ENCODE measurements at places on chromosomes 7 and 10. TPM values are rescaled to one million over a fixed set of nuclear protein-coding genes. Genes with fewer than 3 reads are reported as not detected.

ARHGEF5 gene
- total RNA-seq, result 11.8 TPM

ASIC3 gene
- 2.6 TPM for total RNA-seq

TMEM209 gene
- 8.0 TPM for total RNA-seq

JAKMIP3 gene
- total RNA-seq, result 1.6 TPM

AASS gene
- 27.4 TPM for total RNA-seq

LRRD1 gene
- total RNA-seq, result not detected

USP6NL gene
- total RNA-seq, result 13.1 TPM

SRGN gene
- 90.7 TPM for total RNA-seq

TMEM270 gene
- not detected for total RNA-seq

ABCB4 gene
- 0.66 TPM for total RNA-seq

PKD2L1 gene
- not detected for total RNA-seq

LARP4B gene
- total RNA-seq, result 35.6 TPM

OR2A14 gene
- total RNA-seq, result not detected

- DNase-seq, result no peak
These were observed 76.0 kb downstream of the CARD11 start for GRCh38 chr7:2967705-2968104.

DNA sequence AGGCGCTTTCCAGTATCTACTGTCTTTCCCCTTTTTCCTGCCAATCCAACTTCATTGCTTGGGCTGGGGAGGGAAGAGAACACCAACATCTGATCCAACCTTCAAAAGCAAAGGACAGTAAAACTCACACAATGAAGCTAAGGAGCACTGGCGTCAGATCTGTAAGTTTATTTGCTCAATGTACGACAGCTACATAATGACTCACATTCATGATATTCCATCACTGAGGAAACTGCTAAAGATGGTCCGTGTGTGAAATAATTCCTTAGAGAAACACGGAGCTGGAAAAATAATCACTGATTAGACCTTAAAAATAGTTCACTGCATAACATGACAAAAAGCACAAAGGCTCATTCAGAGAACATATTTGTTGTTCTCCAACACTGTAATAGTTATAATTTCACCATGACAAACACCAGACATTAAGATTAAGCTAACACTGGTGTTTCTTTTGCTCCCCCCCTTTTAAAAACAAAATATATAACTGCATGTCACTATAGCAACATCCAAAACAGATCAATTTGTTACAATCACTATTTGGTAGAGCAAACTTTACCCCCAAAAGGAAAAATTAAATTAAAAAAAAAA is 24.3 kb downstream of the HSPB1 start:
- no peak for DNase-seq

DNA sequence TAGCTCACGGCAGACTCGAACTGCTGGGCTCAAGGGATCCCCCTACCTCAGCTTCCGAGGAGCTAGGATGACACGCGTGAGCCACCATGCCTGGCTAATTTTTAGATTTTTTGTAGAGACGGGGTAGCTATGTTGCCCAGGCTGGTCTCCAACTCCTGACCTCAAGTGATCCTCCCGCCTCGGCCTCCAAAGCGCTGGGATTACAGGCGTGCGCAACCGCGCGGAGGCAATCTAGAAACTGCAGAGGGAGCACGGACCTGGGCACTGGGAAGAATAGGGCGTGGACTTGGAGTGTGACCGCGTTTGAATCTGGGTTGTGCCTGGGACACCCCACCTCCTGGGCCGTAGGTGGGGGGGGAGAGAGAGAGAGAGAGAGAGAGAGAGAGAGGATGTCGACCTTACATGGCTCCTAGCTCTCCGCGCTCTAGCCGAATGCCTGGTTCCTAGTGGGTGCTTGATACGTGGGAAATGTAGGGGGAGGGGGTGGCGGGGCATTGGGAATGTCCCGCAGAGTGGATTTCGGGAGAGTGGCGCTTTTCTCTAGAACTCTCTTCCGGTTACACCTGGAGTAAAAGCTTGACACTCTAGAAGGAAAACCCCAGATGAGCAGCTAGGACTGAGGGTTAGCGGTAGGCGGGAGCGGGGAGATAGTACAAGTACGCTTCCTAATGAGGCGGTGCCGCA is 1.2 kb upstream of the MAP3K8 start:
- no peak for DNase-seq

DNA sequence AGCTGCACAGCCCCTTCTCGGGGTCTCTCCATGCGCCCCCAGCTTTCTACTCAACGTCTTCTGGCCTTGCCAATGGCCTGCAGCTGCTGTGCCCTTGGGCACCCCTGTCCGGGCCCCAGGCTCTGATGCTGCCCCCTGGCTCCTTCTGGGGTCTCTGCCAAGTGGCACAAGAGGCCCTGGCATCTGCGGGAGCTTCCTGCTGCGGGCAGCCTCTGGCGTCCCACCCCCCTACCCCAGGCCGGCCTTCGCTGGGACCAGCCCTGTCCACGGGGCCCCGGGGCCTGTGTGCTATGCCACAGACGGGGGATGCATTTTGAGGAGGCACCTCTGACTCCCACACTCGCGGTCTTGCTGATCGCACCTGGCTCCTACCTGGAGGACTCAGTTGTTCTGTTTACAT is 2.3 kb downstream of the VENTX start:
- no peak for DNase-seq

GRCh38 chr7:157952841-157953645 is 616.2 kb downstream of the DNAJB6 start:
- no peak for DNase-seq

DNA sequence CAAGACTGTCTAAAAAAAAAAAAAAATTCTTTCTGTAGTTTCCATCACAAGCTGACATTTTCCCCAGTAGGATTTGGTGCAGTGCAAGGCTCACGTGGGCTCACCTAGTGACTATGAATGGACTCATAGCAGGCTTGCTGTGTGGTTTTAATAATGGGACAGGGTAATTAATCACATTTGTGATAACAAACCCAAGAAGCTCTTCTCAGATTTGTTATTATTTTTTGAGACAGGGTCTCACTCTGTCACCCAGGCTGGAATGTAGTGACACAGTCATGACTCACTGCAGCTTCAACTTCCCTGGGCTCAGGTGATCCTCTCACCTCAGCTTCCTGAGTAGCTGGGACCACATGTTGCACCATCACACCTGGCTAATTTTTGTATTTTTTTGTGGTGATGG is 40.0 kb downstream of the NACAD start:
- DNase-seq, result no peak

- no peak for DNase-seq
These were observed 262.6 kb upstream of the CXCL12 start for GRCh38 chr10:44647473-44647872.

DNA sequence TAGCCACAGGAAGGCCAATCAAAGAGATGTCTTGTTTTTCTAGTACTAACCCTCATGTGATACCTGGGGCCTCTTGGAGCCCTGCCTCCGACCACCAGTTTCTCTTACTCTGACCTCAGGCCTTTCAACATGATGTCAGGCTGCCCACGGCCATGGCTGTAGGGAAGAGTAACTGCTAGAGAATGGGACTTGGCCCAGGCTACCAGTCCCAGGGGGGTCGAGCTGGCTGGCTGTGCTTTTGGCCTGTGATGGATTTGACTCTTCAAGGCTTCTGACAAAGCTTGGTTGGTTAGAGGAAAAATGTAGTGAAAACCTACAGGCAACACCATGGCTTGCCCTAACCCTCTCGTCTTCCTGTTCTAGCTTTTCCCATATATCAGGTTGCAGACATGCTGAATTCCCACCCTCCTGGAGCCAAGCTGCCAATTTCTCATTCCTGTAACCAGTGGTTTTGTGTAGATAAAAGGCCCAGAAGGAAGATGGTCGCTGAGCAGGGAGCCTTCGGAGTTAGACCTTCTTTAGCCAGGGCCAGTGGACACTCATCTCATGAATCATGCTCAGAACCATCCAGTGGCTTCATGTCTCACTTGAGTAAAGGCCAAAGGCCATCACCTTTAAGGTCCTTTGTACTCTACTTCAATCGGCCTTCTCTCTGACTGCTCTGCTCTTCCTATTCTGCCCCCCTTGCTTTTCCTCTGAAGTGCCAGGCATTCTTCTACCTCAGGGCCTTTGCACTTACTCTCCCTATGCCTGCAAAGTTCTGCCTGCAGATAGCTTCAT is 19.7 kb downstream of the SUFU start:
- no peak for DNase-seq

GRCh38 chr7:2993868-2994267 is 49.8 kb downstream of the CARD11 start:
- no peak for DNase-seq

GRCh38 chr7:81482600-81483186 is 287.2 kb downstream of the HGF start:
- DNase-seq, result no peak

DNA sequence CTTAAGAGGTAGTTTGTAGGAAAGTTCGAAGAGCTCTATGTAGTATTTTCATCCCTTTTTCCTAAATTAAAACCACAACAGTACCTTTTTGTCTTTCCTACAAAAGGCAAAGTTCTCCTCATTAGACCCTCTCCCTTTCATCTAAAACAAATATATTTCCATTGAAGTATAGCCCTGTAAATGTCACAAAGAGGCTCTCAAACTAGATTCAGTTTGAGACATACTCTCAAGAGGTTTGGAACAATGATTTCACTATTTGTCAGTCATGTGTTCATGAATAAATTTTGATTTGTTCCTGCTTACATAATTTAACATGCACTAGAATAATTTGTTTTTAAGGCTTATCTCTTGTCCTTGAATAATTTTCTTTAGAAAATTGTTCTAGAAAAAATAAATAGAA is 12.2 kb downstream of the TAS2R16 start:
- no peak for DNase-seq

- no peak for DNase-seq
These were observed 291.7 kb upstream of the HABP2 start for GRCh38 chr10:113261161-113261560.

- no peak for DNase-seq
These were observed 27.6 kb downstream of the EZH2 start for GRCh38 chr7:148856578-148856881.

DNA sequence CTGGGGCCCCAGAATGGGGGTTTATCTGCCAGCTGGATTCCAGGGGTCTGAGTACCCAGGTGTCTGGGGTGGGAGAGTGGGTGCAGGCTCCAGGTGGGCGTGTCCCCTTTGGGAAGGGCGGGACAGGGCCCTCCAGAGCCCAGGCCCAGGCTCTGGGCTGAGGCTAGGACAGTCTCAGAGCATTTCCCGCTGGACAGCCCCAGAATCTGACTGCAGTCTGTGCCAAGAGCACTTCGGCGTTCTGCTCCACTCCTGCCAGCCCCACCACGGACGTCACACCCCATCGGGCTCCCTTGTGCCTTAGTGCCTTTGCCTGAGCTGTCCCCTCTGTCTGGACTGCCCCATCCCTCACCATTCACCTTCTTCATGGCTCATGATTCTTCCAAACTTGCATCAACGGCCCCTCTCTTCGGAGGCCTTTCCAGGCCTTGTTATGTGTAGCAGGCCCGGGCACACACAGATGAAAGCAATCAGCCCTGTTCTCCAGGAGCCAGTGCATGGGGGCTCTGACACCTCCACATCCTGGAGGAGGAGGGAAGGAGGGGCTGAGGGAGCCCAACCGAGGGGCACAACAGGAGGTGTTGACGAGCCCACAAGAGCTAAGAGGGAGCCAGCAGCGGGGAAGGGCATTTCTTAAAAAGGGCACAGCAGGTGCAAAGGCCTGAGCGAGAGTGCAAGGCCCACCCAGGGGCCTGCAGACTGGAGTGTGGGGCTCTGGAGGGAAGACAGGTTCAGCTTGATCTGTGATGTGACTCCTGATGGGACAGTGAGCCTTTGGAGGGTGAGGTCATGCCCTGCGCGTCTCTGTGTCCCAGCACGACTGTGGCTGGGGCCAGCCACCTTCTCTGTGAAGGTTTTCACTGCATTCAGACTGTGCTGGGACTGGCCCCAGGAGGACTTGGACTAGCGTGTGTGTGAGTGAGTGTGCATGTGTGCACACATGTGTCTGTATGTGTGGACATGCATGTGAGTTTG is 41.7 kb downstream of the GTF2IRD1 start:
- DNase-seq, result no peak

GRCh38 chr10:9792181-9792580 is 1225.5 kb upstream of the CELF2 start:
- DNase-seq, result no peak

DNA sequence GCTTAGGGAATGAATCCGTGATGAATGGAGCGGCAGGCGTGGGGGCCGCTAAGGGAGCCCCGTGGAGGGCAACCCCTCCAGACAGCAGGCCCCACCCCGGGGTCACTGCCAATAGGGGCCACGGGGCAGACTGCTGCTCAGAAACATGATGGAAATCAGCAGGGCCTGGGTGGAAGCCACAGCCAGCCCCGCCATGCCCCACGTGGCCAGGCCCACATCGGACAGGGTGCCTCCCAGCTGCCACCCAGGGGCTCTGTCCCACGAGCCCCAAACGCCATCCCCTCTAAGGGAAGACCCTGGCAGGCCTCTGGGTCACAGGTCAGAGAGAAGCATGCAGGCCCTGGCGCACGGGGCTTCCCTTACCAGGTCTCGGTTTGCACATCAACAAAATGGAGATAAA is 28.4 kb downstream of the TNRC18 start:
- no peak for DNase-seq

GRCh38 chr7:116906391-116906790 is 44.0 kb downstream of the CAPZA2 start:
- no peak for DNase-seq

DNA sequence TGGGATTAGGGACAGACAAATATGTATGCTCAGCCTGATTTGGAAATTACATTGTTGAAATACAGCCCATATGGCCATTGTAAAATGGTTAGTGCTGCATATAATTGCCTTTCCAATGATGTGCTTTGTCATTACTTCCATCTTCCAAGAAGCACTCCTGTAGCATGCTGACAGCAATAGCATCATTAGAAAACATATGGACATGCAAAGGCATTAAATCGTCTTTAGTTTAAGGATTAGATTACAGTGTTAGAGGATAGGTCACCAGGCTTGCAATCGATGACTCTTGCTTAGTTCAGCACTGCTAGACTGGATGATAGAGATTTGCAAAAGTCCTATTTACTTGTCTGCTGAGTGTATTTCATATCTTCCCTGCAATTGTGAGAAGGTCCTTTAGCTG is 17.4 kb downstream of the AUTS2 start:
- DNase-seq, result no peak

- DNase-seq, result no peak
These were observed 977 bp downstream of the TMEM248 start for GRCh38 chr7:66921918-66922486.

DNA sequence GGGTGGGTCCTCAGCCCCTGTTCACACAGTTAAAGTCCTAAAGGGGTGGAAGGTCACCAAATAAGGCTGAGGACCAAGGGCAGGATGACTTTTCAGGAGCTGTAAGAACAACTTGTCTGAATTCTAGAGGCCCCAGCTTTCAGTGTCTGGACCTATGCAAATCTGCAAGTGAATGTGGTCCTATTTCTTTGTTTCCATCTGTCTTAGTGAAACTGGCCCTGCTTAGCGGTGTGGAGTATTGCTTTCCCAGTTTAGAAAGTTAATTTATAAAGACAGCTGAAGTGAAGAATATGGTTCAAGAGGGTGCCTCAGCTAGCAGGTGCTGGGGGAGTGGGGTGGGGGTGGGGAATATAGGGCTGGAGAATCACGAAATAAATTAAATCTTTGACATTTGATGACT is 40.1 kb downstream of the HHEX start:
- no peak for DNase-seq

DNA sequence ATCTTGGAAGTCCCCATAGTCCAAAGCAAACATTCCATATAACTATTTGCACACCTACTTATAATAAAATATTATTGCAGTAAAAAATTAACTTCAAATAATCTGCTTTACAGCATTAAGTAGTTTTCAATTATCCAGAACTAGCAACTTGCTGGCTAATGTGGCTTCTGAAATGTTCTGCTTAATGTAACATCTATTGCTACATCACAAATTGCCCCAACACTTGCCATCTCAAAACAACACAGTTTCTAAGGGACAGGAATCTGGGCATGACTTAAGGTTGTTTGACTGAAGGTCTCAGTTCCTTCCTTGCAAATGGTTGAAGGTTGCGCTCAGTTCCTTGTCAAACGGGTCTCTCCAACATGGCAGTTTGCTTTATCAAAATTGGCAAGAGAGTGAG is 378.5 kb upstream of the SEMA3C start:
- no peak for DNase-seq
